Sciatic nerve (tissue), 2 donors: ENCODE measurements at places on chromosomes 12 and 14.
A peak's percentile ranks its signal among the peaks of the same experiment; 100 is the strongest.

DNA sequence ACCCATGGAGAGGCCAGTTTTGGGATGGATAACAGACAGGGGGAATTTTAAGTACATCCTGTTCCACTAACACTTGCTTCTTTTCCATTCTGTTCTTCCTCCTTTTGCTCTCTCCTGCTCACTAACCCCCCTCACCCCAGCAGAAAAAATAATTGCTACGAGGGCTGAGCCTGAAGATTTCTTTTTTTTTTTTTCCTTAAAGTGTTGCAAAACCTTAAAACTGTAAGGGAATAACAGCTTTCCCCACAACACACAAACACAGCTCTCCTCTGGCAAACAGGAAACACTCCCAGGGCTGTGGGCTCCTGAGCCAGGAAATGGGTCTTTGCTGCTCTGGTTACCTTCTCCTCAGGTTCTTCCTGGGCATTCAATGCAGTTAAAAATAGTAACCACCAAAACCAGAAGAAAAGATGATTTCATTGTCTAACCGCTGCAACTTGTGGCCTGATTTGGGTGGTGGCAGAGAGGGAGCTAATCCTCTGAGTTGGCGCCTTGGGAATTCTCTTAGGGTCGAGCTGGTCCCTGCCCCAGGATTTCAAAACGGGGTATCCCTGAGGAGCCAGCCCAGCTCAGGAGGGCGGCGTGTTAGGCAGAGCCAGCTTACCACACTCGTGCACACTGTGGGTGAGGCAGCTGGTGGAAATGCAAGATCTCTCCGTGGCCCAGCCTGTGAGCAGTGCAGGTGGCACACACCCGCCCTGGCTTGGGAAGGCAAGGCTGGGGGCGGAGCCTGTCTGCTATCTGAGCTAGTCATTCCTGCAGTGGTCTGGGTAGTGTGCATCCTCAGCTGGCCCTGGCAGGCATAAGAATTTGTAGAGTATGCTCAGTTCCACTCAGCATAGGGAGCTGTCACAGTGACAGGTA lies 17.1 kb upstream of the EMP1 start:
- DNase-seq = peak; percentile 65

DNA sequence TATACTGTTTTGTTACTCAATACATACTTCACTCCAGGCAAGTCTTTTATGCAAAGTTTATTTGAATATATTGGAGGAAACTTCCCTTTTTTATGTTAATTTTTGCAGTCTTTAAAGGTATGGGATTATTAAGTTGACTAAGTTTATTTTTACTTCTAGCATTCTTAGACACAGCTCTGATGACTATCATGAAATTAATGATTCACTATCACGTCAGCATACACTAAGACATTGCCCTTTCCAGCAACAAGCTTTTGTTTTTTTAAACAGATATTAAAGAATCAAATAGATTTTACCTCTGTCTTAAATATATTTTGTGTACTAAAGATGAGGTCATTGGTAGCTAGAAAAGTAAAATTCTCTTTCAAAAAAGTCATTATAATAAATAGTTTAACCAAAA lies 52.1 kb downstream of the DERA start:
- no peak for DNase-seq

GRCh38 chr14:105898482-105899010 lies 372.2 kb downstream of the TMEM121 start:
- no peak for DNase-seq

GRCh38 chr12:72738811-72739210 lies 466.6 kb downstream of the TRHDE start:
- no peak for DNase-seq

- DNase-seq = no peak
These were observed 30.4 kb downstream of the RAP1B start for GRCh38 chr12:68641138-68641537.

- DNase-seq = peak; percentile 70
These were observed 656 bp downstream of the RAB21 start for GRCh38 chr12:71755146-71755892.

- DNase-seq = no peak
These were observed 62.6 kb upstream of the IGF1 start for GRCh38 chr12:102542816-102543440.

GRCh38 chr12:29050503-29050902 lies 98.6 kb upstream of the FAR2 start:
- no peak for DNase-seq

GRCh38 chr12:47296828-47297227 lies 217.1 kb upstream of the AMIGO2 start:
- no peak for DNase-seq

GRCh38 chr12:105067511-105068031 lies 16.7 kb downstream of the ALDH1L2 start:
- no peak for DNase-seq

GRCh38 chr14:57818511-57818910 lies 47.4 kb downstream of the SLC35F4 start:
- DNase-seq = no peak

DNA sequence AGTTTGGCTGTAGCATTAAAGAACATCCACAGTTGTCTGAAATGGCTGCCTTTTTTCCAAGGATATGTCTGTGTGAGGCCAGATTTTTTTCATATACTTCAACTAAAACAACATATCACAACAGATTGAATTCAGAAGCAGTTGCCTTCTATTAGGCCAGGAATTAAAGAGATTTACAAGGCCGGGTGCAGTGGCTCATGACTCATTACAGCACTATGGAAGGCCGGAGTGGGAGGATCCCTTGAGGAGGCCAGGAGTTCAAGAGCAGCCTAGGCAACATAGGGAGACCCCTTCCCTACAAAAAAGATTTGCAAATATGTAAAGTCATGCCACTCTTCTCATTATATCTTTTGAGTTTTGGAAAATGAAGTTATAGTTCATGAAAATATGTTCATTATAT lies 108.6 kb downstream of the KTN1 start:
- DNase-seq = no peak

DNA sequence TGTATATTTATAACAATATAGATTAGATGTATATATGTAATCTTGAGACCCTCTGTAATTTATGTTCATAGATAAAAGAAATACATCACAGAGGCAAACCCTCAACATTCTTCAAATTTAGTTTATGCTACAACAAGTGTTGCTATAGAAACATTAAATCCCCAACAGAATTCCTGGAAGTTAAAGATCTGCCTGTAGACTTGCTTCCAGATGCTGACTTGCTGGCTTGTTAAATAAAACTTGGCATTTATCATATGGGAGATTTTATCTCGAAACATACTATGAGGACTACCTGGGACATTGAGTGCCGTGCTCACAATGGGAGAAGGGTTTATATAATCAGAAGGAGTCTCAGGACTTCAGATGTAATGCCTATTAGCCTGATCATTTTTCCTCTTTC lies 136.3 kb upstream of the PLXNC1 start:
- no peak for DNase-seq

GRCh38 chr14:65234752-65235361 lies 132.5 kb upstream of the MAX start:
- DNase-seq = no peak

DNA sequence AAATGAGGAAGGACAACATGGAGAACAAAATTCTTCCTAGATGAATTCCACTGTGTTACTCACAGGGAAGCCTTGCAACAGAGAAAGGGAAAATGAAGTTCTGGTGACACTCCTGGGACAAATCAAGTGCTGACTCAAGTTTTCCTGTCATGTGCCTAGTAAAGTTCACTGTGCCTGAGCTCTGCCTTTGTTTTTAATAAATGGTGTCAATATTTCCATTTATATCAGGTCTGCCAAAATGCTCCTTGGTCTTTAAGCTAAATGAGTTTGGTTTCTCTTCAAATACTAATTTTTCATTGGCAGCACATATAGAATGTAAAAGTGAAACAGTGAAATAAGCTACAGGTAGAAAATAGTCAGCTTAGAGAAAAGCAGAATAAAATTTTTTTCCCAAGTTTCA lies 33.0 kb downstream of the HIGD1C start:
- no peak for DNase-seq

- no peak for DNase-seq
These were observed 874 bp upstream of the RNU6-8 start for GRCh38 chr14:32203928-32204357.

- DNase-seq = no peak
These were observed 17.8 kb downstream of the AACS start for GRCh38 chr12:125083072-125083471.

DNA sequence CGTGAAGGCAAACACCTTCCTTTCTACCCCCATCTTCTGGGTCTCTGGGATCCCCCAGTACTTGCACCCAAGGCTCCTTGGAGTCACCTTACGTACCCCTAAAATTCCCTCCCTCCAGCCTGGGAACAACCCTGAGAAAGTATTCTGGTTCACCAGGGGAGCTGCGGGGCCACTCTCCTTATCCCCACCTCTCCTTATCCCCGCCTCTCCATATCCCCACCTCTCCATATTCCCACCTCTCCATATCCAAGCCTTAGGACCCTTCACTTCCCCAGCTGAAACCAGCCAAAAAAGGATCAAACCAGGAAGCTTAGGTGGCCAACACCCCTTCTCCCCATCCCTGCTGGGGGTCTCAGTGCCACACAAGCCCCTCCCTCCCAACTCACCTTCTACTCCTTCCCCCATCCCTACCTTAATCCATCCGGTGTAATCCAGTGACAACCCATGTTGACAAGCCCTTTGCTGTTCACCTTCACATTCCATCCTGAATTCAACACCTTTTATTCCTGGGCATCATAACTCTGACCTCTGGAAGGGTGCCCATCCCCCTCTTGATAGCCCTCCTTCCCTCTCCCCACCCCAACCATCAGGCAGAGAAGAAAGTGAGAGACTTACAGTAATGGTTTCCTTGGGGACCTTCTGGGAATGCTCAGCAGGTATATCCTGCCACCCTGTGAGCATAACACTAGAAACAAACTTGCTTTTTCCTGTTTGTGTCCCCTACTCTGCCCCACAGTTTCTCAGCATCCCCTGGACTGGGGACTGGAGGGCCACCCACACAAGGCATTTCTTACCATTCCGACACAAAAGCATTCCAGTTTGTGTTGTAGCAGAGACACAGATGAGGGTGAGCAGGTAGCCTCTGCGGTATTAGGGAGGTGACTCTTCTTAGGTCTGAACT lies 1.6 kb upstream of the MSI1 start:
- no peak for DNase-seq

GRCh38 chr12:70415987-70416386 lies 49.9 kb downstream of the KCNMB4 start:
- no peak for DNase-seq

- DNase-seq = no peak
These were observed 309.0 kb downstream of the VRK1 start for GRCh38 chr14:97106166-97106565.

DNA sequence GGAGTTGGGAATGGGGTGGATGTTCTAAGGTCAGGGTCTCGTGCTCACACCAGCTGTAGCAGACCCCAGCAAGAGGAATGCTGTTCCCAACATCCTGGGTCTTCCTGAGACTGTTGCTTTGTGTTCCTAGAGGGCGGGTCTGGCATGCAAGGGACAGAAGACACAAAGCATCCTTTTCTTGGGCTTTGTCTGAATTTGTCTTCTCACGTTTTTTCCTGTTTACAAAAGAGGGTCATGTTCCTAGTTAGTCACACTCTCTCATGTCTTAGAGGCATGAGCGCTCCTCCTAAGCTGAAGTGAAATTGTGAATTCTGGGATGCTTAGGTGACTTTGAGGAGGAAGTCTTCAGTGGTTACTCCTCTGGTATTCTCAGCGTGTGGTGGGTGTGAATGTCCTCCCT lies 9.6 kb upstream of the TAMALIN start:
- no peak for DNase-seq

DNA sequence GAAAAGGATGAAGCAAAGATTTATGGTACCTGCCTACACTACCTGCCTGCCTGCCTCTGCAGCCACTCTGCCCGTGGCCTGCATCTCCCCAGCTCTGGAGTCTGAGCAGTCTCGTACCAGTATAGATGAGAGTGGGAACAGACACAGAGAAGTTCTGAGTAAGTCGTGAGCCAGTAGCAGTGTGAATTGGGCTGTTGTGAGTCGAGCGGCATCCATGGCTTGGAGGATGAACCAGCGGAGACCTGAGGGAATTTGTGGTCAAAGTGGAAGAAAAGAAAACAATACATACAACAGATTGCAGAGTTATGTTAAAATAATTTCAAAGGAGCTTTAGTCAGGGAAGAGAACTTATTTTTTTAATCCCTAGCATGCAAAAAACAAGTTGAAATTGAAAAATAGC lies 25.3 kb downstream of the C2CD5 start:
- no peak for DNase-seq

GRCh38 chr14:76472199-76472723 lies 96.3 kb downstream of the ESRRB start:
- no peak for DNase-seq

DNA sequence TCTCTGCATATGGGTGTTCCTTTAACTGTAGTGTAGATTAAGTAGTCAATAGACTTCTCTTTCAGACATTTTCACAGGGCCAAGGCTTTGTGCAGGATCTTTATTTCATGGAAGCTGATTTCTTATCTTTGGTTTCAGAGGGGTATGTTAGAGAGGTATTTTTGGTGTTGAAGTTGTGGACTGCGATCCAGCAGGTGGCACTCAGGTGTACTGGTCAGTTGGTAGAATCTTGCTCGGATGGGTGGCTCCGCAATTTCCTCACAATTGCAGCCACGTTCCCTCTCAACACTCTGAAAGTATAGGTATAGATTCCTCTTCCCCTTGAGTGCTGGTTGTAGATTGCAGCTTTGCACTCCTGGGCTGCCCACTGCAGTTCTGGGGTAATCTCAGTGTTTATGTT lies 44.3 kb downstream of the OSBPL8 start:
- DNase-seq = no peak

- DNase-seq = no peak
These were observed 602.9 kb downstream of the TMEM121 start for GRCh38 chr14:106129274-106129673.

DNA sequence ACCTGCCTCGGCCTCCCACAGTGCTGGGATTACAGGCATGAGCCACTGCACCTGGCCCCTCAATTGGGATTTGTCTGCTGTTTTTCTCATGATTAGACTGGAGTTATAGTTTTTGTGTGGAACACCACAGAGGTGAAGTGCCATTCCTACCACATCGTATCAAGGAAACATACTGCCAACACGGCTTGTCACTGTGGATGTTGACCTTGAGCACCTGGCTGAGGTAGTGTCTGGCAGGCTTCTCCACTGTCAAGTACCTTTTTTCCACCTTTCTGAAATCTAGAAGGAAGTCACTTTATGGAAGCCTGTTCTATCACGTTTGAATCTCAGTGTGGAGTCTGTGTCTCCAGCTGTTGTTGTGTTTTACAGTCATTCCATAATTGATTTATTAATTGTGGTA lies 21.4 kb upstream of the SEL1L start:
- DNase-seq = no peak

- peak; percentile 62 for DNase-seq
These were observed 539 bp upstream of the HMGA2 start for GRCh38 chr12:65823513-65824375.

GRCh38 chr14:34981743-34982420 lies 910 bp upstream of the SRP54 start:
- no peak for DNase-seq

GRCh38 chr14:100701314-100701713 lies 25.4 kb upstream of the DLK1 start:
- DNase-seq = no peak
